RPMI7951 (cell line): ENCODE measurements at places on chromosomes 5 and 9. TPM values are rescaled to one million over a fixed set of nuclear protein-coding genes. Genes with fewer than 3 reads are reported as not detected.

DNA sequence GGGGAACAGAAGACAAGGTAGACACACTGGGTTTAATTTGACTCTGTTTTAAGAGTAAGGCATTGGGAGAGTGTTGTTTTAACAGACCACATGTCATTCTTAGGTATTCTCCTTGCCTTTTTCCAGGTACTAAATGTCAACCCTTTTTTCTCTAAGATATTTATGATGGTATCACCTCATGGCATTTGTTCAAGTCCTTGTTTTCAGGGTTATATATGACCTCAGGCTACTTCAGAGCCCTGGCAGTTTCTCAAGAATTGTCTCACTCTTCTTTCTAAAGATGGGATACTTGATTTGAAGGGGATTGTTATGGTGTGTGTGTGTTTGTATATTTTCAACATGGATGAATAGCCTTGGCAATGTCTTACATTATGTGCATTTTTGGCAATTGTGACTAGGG lies 131.1 kb upstream of the ACTBL2 start:
- DNase-seq: no peak

LHFPL2 gene
- 35.1 and 38.2 TPM in 2 replicates for total RNA-seq

SLC31A1 gene
- 14.9 and 16.9 TPM in 2 replicates for total RNA-seq

- DNase-seq: no peak
Observed at GRCh38 chr9:95000821-95001220, 274.3 kb downstream of the AOPEP start.

DNA sequence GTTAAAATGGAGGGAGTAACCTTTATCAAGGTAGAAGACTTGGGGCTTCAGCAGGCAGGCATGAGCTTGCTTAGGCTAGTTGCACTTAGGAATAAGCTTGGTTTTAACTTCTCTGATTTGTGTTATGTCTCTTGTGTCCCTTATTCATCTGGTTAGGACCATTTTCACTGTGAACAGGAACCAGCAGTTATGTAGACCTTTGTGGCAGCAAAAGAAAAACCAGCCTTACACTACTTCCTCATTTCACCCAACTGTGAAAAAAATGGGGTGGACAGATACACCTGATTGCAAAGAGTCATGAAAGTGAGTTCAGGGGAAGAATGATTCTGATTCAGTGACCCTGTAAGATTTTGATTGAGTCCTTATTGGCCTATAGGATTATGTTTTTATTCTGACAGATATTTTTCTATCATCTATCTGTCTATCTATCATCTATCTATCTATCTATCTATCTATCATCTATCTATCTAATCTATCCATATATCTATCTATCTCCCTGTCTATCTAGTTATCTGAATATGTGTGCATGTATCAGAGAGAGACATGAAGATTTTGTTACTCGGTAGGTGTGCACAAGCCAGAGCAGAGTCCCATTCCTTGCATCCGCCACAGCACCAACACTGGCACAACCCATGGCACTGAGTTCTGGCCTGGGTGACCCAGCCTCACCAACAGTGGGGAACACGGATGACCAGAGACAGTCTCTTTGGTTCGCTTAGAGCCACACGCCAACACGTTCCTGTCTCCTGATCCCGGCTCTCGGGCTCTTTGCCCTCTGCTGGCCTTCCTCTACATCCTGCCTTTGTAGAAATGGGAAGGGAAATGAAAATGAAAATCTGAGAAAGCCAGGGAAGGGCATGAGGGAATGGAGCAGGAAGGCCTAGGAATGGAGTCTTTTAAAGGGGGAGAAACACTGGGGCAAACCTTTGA lies 1.3 kb upstream of the ZNF366 start:
- DNase-seq: no peak

DNA sequence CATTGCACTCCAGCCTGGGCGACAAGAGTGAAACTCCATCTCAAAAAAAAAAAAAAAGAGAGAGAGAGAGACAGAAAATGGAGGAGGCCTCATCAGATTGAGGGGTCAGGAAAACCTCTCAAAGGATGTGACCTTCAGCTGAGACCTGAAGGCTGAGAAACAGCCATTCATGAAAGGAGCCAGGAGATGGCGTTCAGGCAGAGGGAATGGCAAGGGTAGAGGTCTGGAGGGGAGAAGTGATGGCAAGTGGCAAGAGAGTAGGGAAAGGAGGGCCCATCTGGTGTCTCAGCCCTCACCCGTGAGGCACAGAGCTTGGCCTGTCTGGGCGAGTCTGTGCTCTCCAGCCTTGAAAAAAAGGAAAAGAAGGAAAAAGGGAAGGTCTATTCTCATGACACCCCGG lies 17.0 kb downstream of the CAMK2A start:
- DNase-seq: peak; percentile 69

GRCh38 chr9:110255034-110255462 lies 1.3 kb downstream of the TXN start:
- DNase-seq: no peak

DNA sequence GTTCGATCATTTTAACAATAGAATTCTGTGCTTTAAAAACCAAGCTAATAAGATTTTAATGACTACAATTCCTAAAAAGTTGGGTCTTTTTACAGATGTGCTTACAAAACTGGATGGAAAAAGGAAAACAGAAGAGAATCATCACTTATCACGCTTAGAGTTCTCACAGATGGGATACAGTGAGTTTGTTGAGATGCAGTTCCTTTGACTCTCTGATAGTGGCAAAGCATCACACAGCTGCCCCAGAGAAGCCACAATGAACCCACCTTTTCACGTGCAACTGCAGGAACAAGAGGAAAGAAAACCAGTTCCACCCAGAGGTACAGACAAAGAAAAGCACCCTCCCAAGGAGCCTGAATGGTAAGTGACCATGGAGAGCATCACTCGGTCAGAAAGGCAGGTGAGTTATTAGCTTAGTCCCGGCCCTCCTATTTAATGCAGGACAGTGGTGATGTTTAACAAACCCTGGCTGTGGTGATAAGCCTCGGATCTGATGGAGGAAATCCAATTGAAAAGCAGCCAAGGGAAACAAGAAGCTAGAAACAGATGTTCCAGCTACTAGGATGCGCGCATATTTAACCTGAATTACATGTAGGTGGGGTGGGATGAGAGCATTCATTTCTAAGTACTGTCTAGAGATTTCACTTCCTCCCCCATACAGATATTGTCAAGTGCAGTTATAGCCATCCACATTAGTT lies 167.7 kb downstream of the TARS1 start:
- DNase-seq: peak; percentile 39

- no peak for DNase-seq
Observed at GRCh38 chr9:68883224-68883623, 130.7 kb downstream of the PRKACG start.

CCDC69 gene
- total RNA-seq: 0.78 and 1.3 TPM in 2 replicates

GRCh38 chr9:71780953-71781352 lies 12.6 kb upstream of the CEMIP2 start:
- no peak for DNase-seq
